ENCODE measurements at places on chromosomes 7 and 10. TPM values are rescaled to one million over a fixed set of nuclear protein-coding genes. Genes with fewer than 3 reads are reported as not detected.

DNA sequence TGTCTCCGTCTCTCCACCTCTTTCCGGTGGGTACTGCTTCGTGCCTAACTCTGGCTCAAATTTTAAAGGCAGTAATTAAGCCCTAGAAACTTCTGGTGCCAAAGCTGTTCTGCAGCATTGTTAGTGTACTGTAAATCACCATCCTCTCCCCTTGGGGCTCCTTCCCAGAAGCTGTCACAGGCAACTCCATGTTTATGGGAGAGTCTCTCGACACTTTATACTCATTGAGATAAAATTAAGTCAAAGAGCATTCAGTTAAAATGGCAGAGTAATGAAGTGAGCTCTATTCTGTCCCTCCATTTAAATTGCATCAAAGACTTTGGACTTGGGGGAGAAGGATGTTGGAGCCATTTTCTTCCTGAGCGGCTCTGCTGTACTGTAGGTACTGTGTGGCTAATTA is 274.8 kb downstream of the SFMBT2 start:
- DNase-seq: no peak

GRCh38 chr7:36661135-36661840 is 63.0 kb downstream of the AOAH start:
- DNase-seq: no peak

GRCh38 chr7:112260911-112261310 is 54.4 kb downstream of the ZNF277 start:
- no peak for DNase-seq

GOLGA7B gene
- 0.19 TPM for polyA plus RNA-seq

PVRIG gene
- 12.5 TPM for polyA plus RNA-seq

GRCh38 chr7:117737926-117738325 is 135.3 kb downstream of the CTTNBP2 start:
- DNase-seq: no peak

MEST gene
- 704 TPM for polyA plus RNA-seq

- no peak for DNase-seq
Observed at GRCh38 chr10:30454744-30455510, 20.9 kb downstream of the MAP3K8 start.

GRCh38 chr10:33876584-33877400 is 542.3 kb upstream of the NRP1 start:
- DNase-seq: no peak

CALML3 gene
- 0.08 TPM for polyA plus RNA-seq

DNA sequence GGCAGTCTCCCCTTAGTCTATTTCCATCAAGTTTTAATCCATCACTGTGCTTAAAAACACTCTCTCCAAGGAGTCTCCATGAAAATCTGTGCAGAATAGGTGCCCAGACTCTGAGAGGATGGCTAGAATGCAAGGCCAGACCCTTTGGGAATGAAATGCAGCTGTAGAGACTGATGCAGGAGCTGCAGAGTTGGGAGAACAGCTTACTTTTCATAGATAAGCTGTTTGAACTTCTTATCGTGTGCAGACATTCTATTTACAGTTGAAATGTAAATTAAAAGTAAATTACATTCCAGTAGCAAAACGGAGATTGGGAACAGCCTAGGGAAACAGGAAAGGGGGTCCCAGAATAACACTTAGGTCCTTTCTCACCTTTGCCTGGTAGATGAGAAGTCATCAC is 14.9 kb downstream of the ZNF22 start:
- DNase-seq: no peak

- DNase-seq: no peak
Observed at GRCh38 chr10:78617115-78617514, 451.7 kb upstream of the ZMIZ1 start.

DNA sequence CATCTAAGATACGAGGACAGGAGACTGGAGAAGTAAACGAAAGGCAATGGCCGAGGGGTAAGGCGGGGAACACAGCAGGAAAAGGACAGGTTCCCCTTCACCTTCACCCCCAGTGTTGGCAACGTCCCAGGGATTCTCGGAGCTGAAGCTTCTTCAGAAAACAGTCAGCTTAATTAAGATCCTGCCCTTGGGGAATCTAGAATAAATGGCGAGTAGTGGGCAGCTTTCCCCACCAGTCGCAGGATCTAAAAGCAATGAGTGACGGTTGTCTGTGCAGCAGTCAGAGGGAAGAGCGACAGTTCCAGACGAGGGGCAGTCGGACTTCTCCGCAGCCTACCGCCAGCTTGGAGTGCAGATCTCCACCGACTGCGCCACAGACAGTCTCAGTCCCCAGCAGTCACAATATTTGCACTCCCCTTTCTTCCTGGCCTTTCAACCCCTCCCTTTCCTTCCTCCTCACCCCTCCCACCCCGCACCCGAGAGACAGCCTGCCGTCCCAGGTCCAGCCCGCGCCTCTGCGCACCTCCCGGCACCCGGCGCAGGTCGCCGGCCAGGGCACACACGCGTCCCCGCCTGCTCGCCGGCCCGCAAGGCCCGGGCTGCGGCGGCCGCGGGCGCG is 10.9 kb upstream of the SP8 start:
- DNase-seq: no peak

- DNase-seq: no peak
Observed at GRCh38 chr7:2866601-2867000, 22.5 kb upstream of the GNA12 start.

- DNase-seq: no peak
Observed at GRCh38 chr10:11742009-11742778, at the start of gene ECHDC3. ECHDC3 (plus strand) TSS chr10:11742382; CDS start chr10:11742577, 195 bp downstream.
